ELR (cell line): ENCODE measurements at places on chromosomes 7 and 10.

DNA sequence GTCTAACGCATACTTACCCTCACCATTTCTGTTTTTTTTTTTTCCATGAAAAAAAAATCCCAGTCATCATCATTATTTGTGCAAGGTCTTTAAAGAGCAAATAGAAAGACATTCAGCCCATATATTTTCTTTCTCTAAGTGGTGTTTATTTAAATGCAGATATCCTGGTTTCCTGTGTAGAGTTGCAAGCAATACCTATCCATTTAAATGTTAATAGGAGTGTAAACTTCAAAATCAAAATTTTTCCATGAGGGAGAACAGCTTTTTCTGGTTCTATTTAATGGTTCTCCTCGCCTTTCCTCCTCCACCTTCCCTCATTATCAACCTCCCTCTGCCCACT is 120.1 kb upstream of the AGK start:
- DNase-seq: no peak

- no peak for DNase-seq
Observed at GRCh38 chr7:55469271-55469681, 103.0 kb downstream of the VOPP1 start.

DNA sequence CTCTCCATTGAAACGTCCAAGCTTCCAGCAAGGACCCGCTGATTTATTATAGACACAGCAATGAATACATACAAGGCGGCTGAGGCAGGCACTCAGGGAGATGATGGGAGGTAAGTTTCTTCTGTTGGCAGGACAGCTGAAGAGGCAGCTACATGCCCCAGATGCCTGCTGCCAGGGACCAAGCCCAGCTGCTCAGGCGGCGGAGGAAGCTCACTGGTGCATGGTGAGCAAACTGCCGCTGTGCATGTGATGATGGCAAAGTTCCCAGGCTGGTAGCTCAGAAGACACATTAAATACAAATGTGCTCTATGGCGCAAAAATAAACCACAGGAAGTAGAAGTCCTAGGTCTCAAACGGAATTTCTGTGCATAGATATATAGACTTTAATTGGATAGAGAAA is 2.3 kb downstream of the DNTT start:
- DNase-seq: no peak

GRCh38 chr7:77989981-77990566 is 191.5 kb downstream of the PHTF2 start:
- DNase-seq: peak; percentile 3

DNA sequence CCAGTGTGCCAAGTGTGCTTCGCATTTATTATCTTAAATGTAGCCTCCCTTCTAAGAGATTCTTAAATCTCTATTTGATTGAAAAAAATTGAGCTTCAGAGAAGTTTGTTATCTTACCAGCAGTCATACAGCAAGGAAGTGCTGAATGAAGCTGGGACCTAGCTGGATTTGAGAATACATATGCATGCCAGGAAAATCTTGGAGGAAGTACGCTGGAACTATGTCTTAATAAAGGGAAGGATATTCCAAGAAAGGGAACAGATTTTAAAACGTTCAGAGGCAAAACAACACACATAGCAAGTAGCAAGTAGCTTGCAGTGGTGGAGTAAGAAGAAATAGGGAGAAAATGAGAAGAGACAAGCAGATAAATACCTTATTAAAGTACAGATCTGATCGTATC is 1.5 kb downstream of the CFAP70 start:
- no peak for DNase-seq

- DNase-seq: no peak
Observed at GRCh38 chr10:65320236-65321026, 1605.4 kb upstream of the LRRTM3 start.

- peak; percentile 30 for DNase-seq
Observed at GRCh38 chr10:91820144-91820543, 21.9 kb downstream of the TNKS2 start.

DNA sequence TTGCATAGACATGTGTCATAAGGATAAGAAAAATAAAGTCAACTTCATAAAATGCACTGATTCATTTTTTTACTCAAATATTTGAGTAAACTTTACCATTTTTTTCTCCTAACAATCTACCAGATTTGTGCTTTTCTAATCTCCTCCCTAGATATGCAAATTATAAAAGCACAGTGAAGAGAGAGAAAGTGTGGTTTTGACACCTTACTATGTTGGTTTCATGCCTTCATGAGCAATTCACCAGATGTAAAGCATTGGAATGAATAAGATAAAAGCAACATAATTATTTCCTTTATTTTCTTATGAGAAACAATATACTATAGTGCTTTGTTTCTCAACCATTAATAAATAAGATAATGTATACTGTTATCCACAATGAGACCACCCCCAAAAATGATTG is 432.5 kb upstream of the PCDH15 start:
- DNase-seq: no peak

DNA sequence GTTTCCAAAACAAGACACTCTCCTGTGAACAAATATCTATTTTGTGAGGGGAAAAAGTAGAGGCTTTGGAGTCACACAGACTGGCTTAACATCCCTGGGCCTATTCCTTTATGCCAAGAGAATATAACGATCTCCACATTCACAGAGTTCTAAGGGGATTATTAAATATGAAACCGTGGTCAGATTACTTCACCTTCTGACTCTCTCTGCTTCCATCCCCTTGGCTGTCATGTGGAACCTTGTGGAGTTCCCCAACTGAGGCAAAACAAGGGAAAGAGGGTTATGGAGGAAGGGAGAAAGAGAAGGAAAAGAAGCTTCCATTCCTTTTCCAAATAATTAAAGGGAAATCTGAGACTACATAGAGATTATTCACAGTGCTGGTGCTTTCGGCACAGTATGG is 55.5 kb upstream of the ATP6V0A4 start:
- DNase-seq: no peak

GRCh38 chr10:114403541-114404161 is 651 bp downstream of the AFAP1L2 start:
- no peak for DNase-seq

DNA sequence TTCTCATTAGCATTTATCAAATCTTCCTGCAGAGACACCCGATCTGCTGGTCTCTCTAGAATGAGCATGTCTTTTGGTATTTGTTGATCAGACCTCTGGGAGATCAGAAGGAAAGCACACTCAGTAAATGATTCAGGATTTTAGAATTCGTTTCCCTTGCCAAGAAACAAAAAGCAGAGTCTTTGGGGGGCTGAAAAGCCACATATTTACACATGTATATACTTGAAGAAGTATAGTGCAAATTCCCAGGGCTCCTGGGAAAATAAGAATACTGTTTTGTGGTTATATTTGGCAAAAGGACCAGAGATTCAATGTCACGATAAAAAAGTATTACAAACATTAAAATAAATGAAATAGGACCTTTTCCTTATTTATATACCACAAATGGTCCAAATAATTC is 100.2 kb downstream of the AGMO start:
- peak; percentile 94 for DNase-seq
